ENCODE measurements at places on chromosomes 16 and 17.

- no peak for DNase-seq
Observed at GRCh38 chr17:16923097-16923903, 48.6 kb downstream of the TNFRSF13B start.

- DNase-seq = no peak
Observed at GRCh38 chr16:28096983-28097899, 33.7 kb upstream of the GSG1L start.

DNA sequence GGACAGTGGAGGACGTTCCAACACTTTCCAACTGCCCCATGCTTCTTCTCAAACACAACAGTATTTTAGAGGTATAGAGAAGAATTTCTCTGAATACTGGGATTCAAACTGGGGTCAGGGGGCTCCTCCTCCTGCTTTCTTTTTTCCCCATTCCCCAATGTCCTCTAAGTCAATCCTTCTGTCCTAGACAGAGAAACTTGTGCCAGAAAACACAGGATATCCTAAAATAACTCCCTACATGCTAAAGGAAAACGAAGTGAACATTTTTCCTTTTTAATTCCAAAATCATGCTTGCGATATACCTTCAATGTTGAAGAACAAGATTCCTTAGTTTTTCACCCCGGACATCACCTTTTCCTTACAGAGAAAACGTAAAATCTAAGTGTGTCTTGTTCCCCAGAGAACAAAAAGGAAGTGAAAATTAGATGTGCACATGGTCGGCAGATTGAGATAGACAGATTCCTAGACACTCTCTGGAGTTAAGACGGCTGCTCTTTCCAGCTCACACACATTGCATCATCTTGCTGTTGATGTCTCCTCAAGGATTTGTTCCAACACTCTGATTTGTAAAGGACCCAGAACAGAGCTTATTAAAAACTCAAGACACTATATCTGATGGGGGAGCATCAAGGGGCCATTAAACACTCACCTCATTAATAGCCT is 228.2 kb downstream of the GRIN2A start:
- no peak for DNase-seq

GRCh38 chr17:80261159-80261894 is 675 bp downstream of the RNF213 start:
- no peak for DNase-seq

- no peak for DNase-seq
Observed at GRCh38 chr16:85936816-85937215, 37.9 kb downstream of the IRF8 start.

DNA sequence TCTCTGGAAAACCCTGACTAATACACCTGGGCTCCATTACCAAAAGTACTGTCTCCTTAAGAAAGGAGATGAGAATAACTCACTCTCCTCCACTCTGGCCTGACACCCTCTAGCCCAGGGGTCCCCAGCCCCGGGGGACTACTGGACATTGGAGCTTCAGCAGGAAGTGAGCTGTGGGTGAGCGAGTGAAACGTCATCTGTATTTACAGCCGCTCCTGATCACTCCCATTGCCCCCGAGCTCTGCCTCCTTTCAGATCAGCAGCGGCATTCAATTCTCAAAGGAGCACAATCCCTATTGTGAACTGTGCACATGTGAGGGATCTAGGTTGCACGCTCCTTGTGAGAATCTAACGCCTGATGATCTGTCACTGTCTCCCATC is 126.3 kb upstream of the TNRC6C start:
- no peak for DNase-seq

DNA sequence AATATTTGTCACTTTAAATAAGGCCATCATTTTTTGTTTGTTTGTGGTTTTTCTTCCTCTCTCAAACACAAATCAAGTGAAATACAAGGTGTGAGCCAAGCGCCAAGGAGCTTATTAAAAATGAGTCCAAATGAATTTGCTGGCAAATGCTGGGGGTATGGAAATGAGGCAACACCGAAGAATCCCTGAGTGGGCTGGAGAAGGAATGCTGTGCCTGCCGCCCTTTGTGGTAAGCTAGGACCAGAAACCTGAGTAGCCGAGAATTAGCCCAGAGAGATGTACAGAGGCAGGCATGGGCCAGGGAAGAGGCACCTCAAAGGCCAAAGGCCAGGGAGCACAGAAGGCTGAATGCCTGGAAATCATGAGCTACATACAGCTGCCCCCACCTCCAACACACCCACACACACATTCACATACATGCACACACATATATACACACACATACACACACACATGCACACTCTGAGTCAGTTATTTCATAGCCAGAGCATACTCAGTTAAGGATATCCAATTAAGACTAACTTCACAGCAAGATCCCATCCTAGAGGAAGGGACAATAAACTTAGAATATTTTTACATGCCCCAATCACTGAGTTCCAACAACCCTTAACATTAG is 266.1 kb upstream of the DYNLRB2 start:
- no peak for DNase-seq

DNA sequence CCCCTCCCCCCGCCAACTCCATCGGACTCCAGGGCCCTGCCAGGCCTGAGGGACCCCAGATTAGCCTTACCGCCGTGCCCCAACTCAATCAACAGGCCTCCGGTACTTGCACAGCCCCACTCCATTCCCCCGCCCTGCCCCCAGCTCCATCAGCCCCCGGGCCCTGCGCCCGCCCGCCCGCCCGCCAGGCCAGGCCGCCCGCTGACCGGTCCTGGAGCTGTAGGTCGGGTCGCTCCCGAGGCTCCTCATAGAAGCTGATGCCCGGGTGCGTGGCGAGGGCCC is 308 bp downstream of the GTF3C1 start:
- no peak for DNase-seq

DNA sequence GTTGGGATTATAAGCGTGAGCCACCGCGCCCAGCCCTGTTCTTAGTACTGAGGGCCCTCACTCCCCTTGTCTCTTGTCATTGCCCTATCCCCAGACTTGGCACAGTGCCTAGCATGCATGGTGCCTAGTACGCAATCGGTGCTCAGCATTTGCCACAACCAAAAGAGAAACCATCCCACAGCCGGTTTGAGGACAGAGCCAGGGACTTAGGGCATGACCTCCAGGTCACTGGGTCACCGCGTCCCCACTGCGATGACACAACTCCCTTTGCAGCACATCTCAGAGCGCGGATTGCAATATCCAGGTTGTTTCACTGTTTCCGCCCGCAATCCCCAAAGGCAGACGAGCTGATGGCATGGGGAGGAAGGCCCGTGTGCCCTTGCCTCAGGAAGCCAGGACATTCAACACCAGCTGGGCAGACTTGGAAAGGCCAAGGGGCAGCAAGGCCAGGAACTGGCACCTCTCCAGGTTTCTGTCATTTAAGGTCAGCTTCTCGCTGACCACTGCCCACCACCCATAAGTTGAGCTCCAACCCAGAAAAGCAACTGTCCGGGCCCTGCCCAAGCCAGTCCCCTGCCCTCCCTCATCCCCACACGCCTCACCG is 274.5 kb downstream of the MRTFB start:
- no peak for DNase-seq

GRCh38 chr17:17021194-17021863 is 20.9 kb upstream of the MPRIP start:
- DNase-seq = no peak

GRCh38 chr16:24075931-24076716 is 180.0 kb upstream of the CACNG3 start:
- no peak for DNase-seq

DNA sequence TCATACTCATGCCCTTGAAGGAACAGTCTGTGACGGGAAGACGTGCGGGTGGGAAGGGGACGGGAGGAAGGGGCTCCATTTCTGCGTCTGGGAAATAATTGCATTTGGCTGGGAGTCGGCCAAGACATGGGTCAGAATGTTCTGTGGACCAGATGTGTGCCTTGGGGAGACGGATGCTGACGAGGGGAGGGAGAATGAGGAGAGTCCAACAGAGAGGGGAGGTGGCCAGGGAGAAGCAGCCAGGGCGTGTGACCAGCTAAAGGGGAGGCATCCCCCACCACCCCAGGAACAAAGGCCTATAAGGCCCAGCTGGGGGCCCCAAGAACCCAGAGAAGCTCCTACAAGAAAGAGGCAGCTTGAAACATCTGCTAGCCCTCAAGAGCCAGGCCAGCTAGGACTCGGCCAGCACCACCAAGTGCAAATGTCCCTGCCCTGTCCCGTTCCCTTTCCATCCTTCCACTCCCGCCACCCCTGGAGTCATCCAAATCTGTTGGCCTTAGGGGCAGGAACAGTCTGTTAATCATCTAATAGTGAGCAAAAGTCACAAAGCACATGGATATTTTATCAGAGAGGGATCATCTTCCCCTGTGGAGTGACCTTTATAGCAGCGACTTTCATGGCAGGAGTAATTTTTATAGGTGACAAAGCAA is 42.5 kb upstream of the BCO1 start:
- DNase-seq = no peak

DNA sequence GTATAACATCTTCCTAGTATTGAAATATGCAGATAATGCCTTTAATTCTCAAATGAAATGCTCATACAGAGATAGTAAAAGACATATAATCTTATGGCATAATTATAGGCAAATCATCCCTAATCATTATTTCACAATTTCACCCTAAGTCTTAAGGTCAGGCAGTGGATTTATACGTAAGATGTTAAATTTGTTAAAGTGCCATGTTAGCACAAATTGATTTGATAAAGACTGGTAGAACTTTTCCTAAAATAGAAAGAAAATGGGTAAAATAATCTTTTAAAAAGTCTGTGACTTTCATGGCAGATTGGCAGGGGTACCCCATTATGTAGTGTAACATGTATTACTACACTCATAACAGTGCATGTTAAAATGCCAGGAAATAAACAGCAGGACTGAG is 1092.7 kb upstream of the GOT2 start:
- DNase-seq = no peak

- no peak for DNase-seq
Observed at GRCh38 chr17:36496018-36496789, 9.7 kb downstream of the ZNHIT3 start.

DNA sequence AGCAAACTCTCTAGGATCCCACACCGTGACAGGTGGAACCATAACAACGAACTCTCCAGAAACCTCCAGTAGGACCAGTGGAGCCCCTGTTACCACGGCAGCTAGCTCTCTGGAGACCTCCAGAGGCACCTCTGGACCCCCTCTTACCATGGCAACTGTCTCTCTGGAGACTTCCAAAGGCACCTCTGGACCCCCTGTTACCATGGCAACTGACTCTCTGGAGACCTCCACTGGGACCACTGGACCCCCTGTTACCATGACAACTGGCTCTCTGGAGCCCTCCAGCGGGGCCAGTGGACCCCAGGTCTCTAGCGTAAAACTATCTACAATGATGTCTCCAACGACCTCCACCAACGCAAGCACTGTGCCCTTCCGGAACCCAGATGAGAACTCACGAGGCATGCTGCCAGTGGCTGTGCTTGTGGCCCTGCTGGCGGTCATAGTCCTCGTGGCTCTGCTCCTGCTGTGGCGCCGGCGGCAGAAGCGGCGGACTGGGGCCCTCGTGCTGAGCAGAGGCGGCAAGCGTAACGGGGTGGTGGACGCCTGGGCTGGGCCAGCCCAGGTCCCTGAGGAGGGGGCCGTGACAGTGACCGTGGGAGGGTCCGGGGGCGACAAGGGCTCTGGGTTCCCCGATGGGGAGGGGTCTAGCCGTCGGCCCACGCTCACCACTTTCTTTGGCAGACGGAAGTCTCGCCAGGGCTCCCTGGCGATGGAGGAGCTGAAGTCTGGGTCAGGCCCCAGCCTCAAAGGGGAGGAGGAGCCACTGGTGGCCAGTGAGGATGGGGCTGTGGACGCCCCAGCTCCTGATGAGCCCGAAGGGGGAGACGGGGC is 1.3 kb downstream of the SPN start:
- DNase-seq = no peak

DNA sequence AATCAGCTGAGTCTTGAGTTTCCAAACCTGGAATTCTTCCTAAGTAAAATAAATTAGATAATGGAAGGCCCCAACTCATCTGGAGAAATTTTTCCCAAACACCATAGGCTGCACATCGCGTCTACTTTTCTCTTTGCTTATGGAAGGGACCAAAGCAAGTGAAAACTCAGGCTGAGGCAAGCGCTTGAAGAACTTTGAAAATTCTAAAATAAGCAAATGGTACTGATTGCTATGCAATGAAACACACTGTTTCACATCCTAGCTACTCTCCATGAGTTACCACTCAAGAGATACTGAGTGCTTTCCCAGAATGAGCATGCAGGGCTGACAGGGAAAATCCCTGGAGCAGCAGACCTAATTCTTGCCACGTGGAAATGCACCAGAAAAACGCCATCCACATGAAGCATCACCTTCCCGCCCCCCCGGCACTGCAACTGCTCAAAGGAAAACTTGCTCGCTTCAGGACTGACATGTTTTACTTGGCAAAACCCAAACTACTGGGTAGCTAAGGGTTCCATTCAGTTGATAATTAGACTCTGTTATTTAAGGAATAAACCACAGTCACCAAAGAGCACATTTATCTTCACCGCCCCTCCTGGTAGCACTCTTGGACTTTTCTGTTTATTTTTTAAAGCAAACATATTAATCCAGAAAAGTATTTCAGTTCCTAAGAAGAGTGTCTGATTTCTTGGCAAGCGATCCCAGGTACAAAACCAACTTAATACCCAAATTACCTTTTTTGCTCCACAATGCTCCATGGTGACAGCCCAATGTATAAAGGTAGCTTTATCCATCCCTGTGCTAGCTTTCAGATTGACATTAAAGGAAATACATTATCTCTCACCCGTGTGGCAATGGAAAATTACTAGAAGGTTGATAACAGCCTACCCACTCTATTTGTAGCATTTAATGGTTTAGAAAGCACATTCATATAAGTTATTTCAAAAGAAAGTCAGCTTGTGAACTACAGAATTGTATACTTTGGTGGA is 62.5 kb downstream of the WDR59 start:
- DNase-seq = no peak

- DNase-seq = no peak
Observed at GRCh38 chr16:168424-168823, 2.6 kb downstream of the HBM start.
